ENCODE measurements at places on chromosomes 12 and 14.

- no peak for DNase-seq
Measured at GRCh38 chr14:93941293-93941910, 14.3 kb downstream of the FAM181A start.

- no peak for DNase-seq
Measured at GRCh38 chr12:27937768-27938167, 34.8 kb downstream of the PTHLH start.

DNA sequence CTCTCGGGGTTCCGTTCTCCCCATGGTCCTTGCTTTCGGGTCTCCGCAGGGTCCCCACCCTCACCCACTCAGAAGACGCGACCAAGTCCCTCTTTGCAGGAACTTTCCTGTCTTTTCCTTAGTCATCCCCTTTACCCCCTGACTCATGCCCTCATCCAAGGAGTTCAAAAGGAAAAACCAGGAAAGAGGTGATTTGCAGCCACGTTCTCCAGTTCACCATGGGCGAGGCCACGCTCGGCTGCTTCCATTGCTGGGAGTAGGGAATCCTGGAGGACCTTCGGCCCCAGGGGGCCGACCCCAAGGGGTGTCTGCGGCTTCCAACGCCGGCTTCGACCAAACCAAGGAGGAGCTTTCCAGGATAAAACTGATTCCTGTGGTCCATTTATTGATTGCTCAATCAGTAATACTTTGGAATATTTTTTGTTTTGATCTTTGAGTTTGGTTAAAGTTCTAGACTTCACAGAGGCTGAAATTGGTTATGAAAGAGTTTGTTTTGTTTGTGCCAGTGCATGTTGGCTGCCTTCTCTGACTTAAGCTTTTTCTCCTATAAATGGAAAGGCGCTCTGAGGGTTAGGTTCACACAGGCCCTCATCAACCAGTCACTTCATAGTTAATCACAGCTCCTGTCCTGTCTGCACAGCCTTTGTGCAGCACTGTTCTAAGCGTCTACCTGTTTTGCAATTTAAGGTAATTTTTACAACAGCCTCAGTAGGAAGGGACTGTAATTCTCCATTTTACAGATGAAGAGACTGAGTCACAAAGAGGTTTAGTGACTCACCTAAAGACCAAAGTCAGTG lies 827 bp downstream of the ALDH2 start:
- no peak for DNase-seq

DNA sequence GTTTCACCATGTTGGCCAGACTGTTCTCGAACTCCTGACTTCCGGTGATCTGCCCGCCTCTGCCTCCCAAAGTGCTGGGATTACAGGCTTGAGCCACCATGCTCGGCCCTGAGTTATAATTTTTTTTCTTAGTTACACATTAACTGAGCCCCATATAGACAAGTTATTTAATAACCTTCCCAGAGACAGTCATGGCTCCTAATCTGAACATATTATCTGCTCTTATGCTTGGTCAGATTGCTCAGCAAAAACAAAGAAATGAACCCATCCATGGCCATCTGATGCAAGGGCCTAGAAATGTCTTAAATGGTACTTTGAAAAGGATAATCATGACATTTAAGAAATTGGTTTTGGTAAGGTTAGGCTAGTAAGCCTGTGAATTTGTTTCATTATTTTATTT lies 13.0 kb downstream of the SAMD15 start:
- DNase-seq: no peak

DNA sequence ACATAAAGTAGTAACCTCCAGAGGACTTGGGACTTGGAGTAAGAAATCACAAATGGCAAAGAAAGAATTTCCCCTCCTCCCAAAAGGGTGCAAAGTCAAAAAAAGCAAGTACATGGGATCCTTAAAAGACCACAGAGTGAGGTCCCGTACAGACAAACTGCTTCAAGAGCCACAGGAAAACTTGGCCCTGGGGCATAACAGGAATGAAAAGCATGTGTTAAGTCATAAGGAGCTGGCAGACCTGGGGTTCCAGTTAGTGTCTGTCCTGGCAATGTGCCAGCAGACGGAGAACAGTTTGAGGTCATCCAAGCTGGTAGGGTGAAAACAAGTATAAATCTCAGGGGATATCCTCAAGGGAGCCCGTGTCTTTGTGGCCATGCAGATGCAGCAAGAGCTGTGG lies 73.2 kb downstream of the HSD17B6 start:
- no peak for DNase-seq

DNA sequence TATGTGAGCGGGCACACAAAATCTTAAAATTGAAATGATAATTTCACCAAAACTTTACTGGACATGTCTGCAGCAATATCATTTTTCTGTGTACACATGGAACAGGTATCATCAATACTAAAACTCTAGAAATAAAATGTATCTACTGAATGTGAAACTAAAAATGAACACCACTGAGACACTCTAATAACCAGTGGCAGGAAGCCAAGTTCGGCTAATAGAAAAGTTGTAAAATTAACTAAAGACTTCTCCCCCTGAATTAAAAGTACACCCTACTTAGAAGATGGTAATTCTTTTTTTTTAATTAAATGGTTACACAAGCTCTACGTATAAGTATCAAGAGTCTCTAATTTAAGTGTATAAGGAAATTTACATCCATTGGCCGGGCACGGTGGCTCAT lies 227.2 kb downstream of the MED13L start:
- no peak for DNase-seq

DNA sequence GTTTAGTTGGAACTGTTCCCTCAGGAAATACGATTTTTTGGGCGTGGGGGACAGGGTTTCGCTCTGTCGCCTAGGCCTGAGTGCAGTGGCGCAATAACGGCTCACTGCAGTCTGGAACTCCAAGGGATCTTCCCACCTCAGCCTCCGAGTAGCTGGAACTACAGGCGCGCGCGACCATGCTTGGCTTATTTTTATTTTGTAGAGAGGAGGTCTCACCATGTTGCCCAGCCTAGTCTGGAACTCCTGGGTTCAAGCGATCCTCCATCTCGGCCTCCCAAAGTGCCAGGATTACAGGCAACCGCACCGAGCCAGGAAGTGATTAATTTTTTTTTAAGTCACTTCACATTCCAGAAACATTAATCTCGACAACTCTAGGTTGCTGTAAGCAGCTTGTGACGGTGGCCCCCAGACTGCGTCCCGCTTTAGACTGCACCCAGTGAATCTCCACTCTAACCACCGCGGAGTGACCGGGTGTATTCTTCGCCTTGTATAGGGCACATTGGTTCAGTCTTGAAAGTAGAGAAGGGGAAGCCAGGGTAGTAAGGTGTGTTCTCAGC lies 830 bp upstream of the MIS18BP1 start:
- DNase-seq: no peak

- DNase-seq: no peak
Measured at GRCh38 chr12:89846473-89847055, 137.9 kb upstream of the ATP2B1 start.

GRCh38 chr12:131444220-131445164 lies 266.4 kb upstream of the SFSWAP start:
- DNase-seq: no peak

DNA sequence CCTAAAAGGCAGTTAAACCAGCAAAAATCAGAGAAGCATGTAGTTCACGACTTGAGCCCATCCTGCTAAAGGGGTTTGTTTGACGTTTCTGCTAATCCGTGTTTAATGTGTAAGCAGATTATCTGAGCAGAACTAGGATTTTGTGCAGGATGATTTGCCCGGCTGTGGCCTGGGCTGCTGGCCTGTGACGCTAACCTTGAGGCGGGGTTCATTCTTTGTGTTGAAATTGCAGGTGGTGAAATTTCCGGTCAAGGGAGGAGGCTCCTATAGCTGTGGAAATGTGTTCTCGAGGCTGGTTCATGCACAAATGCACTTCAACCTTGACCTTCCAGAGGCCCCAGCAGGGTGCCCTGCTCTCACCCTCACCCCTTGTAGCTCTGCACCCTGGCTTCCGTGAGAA lies 63.7 kb downstream of the SLC24A4 start:
- no peak for DNase-seq

DNA sequence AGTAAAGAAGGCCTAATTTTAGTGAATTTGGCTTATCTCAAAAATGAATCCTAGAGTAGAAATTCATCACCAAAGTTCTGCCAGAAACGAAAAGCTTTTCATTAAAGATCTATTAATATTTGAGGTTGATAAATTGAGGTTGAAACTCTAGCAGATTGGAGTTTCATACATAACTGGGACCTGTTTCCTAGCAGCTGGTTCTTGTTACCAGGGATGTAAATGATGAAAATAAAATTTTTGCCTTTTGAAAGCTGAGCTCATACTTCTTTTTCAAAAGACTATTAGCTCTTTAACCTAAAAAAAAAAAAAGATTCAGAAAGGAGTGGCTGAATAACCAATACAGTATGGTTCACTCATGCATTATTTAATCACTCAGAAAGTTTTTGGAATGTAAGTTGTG lies 98.3 kb downstream of the PTGER2 start:
- DNase-seq: no peak

- DNase-seq: no peak
Measured at GRCh38 chr14:23347406-23348296, 5.0 kb downstream of the SLC22A17 start.

GRCh38 chr12:126974779-126975178 lies 1292.2 kb upstream of the TMEM132C start:
- no peak for DNase-seq

DNA sequence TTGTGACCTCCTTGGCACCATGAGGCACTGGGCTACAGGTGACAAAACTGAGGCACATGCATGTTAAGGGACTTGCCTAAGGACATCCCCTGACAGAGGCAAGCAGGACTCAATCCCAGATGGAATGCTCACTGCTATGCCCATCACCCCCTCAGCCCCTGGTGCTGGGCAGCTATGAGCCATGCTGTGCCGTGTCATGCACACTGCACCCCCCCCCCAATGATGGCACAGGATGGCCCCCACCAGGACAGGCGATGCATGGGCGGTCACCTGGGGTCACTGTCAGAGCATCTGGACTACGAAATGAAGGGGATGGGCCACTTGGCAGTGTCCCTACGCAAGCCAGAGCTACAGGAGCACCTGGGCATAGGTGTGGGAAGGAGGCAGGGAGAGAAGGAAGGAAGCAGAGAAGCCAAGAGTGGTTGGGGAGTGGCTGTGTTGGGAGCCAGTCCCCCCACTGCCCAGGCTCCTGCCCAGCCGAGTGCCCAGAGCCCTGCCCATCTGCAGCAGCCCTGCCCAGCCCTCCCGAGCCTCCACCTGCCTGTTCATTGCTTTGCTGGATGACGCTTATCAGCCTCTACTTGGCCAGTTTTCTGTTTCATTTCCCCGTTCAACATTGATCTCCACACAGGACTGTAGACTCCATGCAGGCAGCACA lies 84.9 kb upstream of the DIO3 start:
- no peak for DNase-seq
